Tibial nerve (tissue), 4 donors: ENCODE measurements at places on chromosomes 7 and 10. TPM values are rescaled to one million over a fixed set of nuclear protein-coding genes. Genes with fewer than 3 reads are reported as not detected.

NME8 gene
- not detected for total RNA-seq

GRCh38 chr10:128382225-128382624 is 256.0 kb upstream of the MKI67 start:
- H3K27me3 ChIP-seq = no peaks in the 10 kb centered on the region
- H3K36me3 ChIP-seq = no peaks in the 10 kb centered on the region
- H3K4me1 ChIP-seq = no peaks in the 10 kb centered on the region
- H3K27ac ChIP-seq = no peak overlapping the region
- DNase-seq = no peak
- no peak overlapping the region for H3K4me3 ChIP-seq

DNA sequence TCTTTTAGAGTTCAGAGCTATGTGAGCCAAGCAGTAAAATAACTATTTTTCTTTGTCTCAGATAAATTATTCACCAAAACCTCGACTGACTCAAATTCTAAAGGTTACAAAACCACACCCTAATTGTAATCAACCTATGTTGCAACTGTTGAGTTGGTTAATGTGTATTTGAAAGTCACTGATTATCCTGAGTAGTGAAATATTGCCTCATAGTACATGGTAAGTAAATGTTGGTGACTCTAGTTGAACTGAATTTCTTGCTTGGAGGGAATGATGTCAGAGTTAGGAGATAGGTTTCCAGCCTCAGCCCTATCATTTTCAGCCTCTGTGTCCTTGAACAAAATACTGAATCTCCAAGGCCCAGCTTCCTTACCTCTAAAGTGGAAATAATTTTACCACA is 3.0 kb upstream of the CYP2C18 start:
- H3K36me3 ChIP-seq = no peaks in the 10 kb centered on the region
- no peaks in the 10 kb centered on the region for H3K27me3 ChIP-seq
- no peaks in the 10 kb centered on the region for H3K4me1 ChIP-seq
- no peak overlapping the region for H3K27ac ChIP-seq
- H3K4me3 ChIP-seq = no peak overlapping the region

COPG2 gene
- total RNA-seq = 22.7 TPM

RPP38 gene
- total RNA-seq = 10.5 TPM

- no peaks in the 10 kb centered on the region for H3K27me3 ChIP-seq
- H3K36me3 ChIP-seq = no peaks in the 10 kb centered on the region
- no peak for DNase-seq
- H3K4me3 ChIP-seq = no peak overlapping the region
- no peaks in the 10 kb centered on the region for H3K4me1 ChIP-seq
These were observed 2.6 kb downstream of the PRPF18 start for GRCh38 chr10:13589316-13589715.

DNA sequence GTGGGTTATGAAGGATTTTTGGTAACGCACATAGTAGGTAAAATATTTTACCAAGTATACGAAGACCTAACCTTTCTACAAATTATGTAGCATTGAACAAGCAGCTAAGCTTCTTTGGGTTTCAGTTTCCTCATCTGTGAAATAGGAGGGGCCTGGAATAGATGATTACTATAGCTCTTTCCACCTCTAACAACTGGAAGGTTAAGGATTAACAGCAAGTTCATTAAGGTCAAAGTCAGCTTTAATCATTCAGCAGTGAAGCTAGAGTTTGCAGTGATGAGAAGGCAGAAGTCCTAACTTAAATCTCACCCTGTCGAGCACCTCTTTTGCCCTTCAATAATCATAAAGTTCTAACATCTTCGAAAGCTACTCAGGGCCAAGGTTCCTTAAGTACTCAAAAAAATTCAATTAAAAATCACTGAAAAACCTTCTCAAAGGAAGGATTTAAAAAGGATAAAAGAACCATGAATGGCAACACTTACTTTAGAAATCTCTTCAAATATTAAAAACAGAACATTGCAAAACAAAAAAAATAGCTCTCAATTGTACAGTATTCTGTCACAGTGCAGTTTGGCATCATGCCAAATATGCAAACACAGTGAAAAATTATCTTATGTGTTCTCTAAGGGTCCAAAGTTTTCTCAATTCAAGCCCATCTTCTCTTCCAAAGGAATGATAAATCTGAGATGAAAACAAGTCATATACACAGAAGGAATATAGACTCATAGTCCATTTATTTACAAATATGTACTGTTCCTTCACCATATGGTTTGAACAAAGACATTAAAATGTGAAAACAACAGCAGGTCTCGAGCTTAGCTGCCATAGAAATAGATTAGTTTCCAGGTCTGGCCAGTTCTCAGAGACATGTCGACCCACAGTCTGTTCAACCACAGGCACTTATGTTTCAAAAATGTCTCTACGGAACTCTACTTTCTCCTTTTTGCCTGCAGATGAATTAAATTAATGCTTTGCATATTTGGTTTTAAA is 152.0 kb upstream of the SLC13A1 start:
- H3K4me1 ChIP-seq = no peaks in the 10 kb centered on the region
- H3K27ac ChIP-seq = no peak overlapping the region
- no peaks in the 10 kb centered on the region for H3K27me3 ChIP-seq
- DNase-seq = no peak
- no peaks in the 10 kb centered on the region for H3K36me3 ChIP-seq

GRCh38 chr7:8114175-8114574 is 145.6 kb downstream of the GLCCI1 start:
- no peak overlapping the region for H3K4me3 ChIP-seq
- no peak for DNase-seq
- no peaks in the 10 kb centered on the region for H3K36me3 ChIP-seq
- no peaks in the 10 kb centered on the region for H3K27me3 ChIP-seq

GRCh38 chr10:5776881-5777197 is 36.4 kb downstream of the GDI2 start:
- peaks cover 26% of the 10 kb centered on the region for H3K4me1 ChIP-seq
- H3K4me3 ChIP-seq = no peak overlapping the region
- H3K27ac ChIP-seq = peak overlapping the region; percentile 31
- no peaks in the 10 kb centered on the region for H3K27me3 ChIP-seq
- H3K36me3 ChIP-seq = peaks cover 46% of the 10 kb centered on the region

GRCh38 chr10:122504610-122504950 is 43.2 kb downstream of the HTRA1 start:
- H3K4me3 ChIP-seq = no peak overlapping the region
- peak; percentile 82 for DNase-seq
- peaks cover 4% of the 10 kb centered on the region for H3K4me1 ChIP-seq
- H3K27ac ChIP-seq = peak overlapping the region; percentile 77
- peaks cover 45% of the 10 kb centered on the region for H3K36me3 ChIP-seq

DNA sequence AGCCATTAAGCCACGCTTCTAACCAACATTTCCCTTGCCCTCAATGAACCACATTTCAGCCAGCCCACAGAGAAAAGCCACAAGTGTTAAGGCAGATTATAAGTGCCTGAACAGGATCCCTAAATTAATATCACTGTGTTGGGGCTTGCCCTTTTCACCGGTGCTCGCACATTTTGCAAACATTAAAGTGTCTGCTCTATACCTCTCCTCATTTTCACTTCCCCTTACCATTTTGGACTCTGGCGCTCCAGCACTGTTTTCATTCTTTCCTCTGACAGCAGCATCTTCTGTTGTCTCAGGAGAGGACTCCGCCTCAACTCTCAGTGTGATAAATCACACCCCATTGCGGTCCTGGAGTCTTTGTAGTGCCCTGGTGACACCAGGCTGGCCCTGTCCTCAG is 274.2 kb downstream of the BAMBI start:
- no peak for DNase-seq
- no peaks in the 10 kb centered on the region for H3K27me3 ChIP-seq
- H3K4me1 ChIP-seq = no peaks in the 10 kb centered on the region
- H3K27ac ChIP-seq = no peak overlapping the region

- H3K36me3 ChIP-seq = no peaks in the 10 kb centered on the region
- H3K4me1 ChIP-seq = no peaks in the 10 kb centered on the region
- no peaks in the 10 kb centered on the region for H3K27me3 ChIP-seq
These were observed 435.4 kb downstream of the GPAM start for GRCh38 chr10:111748184-111748583.

GRCh38 chr10:30182191-30183054 is 123.0 kb upstream of the JCAD start:
- no peak for DNase-seq
- no peak overlapping the region for H3K4me3 ChIP-seq
- no peaks in the 10 kb centered on the region for H3K36me3 ChIP-seq
- no peaks in the 10 kb centered on the region for H3K4me1 ChIP-seq

DNA sequence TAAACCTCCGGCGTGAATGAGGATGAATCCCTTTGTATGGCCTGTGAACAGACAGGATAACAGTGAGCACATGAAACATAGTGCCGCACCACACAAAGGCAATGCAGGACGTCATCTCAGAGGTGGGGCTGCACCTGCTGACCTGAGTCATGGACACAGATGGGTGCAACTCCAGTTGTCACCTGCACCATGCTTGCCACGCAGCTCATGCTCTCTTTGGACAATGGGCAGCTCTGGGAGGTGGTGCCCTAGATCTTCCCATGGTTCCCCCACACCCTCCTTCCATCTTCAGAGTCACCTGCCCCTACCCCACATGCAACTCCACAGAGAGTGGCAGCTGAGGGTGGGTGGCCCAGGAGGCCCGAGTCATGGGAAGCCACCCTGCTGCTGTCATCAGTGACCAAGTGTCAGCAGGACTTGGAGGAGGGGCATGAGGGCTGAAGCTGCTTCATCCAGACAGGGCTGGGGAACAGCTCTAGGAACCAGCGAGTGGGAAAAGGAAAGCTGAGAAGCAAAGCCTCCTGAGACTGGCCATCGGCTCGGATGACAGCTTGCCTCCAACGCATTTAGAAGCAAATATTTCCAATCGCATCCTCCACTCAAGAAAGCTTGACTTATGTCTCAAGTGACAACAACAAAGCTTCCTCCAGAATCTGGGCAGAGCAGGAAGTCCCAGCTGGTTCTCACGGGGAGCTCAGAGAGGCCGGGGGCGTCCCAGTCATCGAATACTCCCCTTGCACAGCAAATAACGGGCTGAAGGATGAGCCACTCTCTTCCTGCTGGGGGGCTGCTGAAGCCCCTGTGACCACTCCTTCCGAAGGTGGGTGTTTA is 27.1 kb downstream of the VIPR2 start:
- H3K4me1 ChIP-seq = no peaks in the 10 kb centered on the region
- no peak overlapping the region for H3K4me3 ChIP-seq
- H3K27me3 ChIP-seq = peaks cover 13% of the 10 kb centered on the region
- H3K27ac ChIP-seq = no peak overlapping the region
- no peak for DNase-seq
- no peaks in the 10 kb centered on the region for H3K36me3 ChIP-seq

OR13A1 gene
- not detected for total RNA-seq

TEX47 gene
- not detected for total RNA-seq

HYAL4 gene
- not detected for total RNA-seq

- no peaks in the 10 kb centered on the region for H3K27me3 ChIP-seq
- no peaks in the 10 kb centered on the region for H3K4me1 ChIP-seq
These were observed 537.9 kb upstream of the MGMT start for GRCh38 chr10:128929131-128929530.

ZNF488 gene
- 1.0 TPM for total RNA-seq

AKR1C8 gene
- not detected for total RNA-seq

LCOR gene
- 19.8 TPM for total RNA-seq

- H3K27ac ChIP-seq = no peak overlapping the region
- no peaks in the 10 kb centered on the region for H3K27me3 ChIP-seq
- H3K36me3 ChIP-seq = no peaks in the 10 kb centered on the region
- DNase-seq = no peak
- H3K4me1 ChIP-seq = peaks cover 47% of the 10 kb centered on the region
These were observed 31.6 kb downstream of the SH3PXD2A start for GRCh38 chr10:103823706-103824272.

DNA sequence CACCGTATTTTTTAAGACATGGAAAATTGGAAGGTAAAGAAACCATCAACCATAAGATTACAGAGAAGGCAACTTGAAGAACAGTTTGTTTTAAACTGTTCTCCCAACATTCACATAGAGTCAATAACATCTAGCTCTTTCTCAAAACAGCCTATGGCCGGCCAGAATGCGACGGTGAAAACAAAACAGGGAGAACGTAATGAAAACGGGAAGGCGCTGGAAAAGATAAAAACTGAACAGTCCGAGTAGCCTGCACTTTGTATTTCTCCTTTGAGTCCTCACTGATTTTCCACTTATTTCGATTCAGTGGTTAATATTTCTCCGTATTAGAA is 637 bp downstream of the MICU1 start:
- no peaks in the 10 kb centered on the region for H3K27me3 ChIP-seq
- peak overlapping the region; percentile 81 for H3K27ac ChIP-seq
- H3K4me3 ChIP-seq = peak overlapping the region; percentile 83
- no peak for DNase-seq
- peaks cover 8% of the 10 kb centered on the region for H3K4me1 ChIP-seq
- no peaks in the 10 kb centered on the region for H3K36me3 ChIP-seq

CFAP46 gene
- not detected for total RNA-seq

LAMB4 gene
- total RNA-seq = 1.2 TPM

DNA sequence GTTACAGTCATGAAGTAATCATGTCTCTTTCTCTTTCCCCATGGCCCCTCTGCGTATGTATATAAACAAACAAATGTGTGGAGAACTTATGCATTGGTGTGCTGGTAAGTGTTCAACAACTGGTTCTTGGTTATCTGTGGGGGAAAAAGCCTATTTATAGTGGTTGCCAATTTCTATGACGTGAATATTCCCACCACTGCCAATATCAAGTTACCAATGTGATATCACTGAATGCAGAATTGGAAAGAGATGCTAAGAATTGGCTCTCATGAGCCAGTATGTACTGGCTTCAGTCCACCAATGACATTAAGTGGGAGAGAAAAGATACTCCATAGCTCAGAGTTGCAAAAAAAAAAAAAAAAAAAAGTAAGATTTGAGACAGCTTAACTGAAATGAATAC is 399.7 kb downstream of the REEP3 start:
- H3K27me3 ChIP-seq = no peaks in the 10 kb centered on the region
- no peaks in the 10 kb centered on the region for H3K36me3 ChIP-seq
- no peak for DNase-seq
- H3K4me1 ChIP-seq = no peaks in the 10 kb centered on the region
- no peak overlapping the region for H3K4me3 ChIP-seq

GRCh38 chr10:48236199-48236621 is 38.3 kb downstream of the FRMPD2 start:
- H3K36me3 ChIP-seq = no peaks in the 10 kb centered on the region
- no peak for DNase-seq
- no peak overlapping the region for H3K27ac ChIP-seq
- H3K4me3 ChIP-seq = no peak overlapping the region

- H3K4me1 ChIP-seq = no peaks in the 10 kb centered on the region
- DNase-seq = no peak
These were observed 3.9 kb upstream of the TMEM184A start for GRCh38 chr7:1559626-1560590.

- no peak overlapping the region for H3K27ac ChIP-seq
- no peak for DNase-seq
- peaks cover 8% of the 10 kb centered on the region for H3K36me3 ChIP-seq
These were observed 214.6 kb downstream of the SFMBT2 start for GRCh38 chr10:7196284-7196683.

DNA sequence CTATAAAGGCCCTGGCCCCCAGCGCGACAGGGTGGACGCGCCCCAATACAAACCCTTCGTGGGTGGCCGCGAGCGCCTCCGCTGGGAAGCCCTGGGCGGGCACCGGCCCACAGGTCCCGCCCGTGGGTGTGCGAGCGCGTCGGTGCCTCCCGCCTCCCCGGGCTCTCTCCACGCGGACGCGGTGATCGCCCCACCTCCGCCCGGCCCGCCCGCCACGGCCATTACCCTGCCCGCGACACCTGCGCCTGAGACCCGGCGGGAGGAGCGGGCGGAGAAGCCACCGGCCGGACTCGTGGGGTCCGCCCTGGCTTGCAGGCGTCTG is 81.2 kb downstream of the PAX2 start:
- H3K4me1 ChIP-seq = no peaks in the 10 kb centered on the region
- no peak overlapping the region for H3K27ac ChIP-seq
- no peaks in the 10 kb centered on the region for H3K36me3 ChIP-seq
- peaks cover 98% of the 10 kb centered on the region for H3K27me3 ChIP-seq

- no peaks in the 10 kb centered on the region for H3K27me3 ChIP-seq
- peaks cover 27% of the 10 kb centered on the region for H3K4me1 ChIP-seq
- H3K4me3 ChIP-seq = no peak overlapping the region
- peak overlapping the region; percentile 20 for H3K27ac ChIP-seq
- no peaks in the 10 kb centered on the region for H3K36me3 ChIP-seq
- DNase-seq = no peak
These were observed 22.6 kb downstream of the TES start for GRCh38 chr7:116232920-116233319.
